ENCODE measurements at places on chromosomes 2 and 18.

- no peak for DNase-seq
Measured at GRCh38 chr2:147760984-147761383, 83.8 kb upstream of the ACVR2A start.

DNA sequence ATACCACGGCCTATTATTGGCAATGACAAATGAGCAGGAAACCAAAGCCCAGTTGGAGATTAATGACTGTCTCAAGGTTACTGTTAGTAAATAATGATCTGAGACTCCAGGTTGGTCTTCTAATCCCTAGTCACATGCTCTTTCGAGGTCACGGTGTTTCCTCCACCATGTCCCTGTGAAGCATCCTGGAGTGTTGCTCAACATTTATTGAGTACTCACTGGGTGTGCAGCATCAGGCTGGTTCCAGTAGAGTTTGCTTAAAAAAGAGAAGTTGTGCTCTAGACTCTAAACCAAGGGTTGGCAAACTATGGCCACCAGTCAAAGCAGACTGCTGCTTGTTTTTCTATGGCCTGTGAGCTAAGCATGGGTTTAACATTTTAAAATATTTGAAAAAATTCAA is 263.8 kb upstream of the ATP5MC3 start:
- no peak for DNase-seq

DNA sequence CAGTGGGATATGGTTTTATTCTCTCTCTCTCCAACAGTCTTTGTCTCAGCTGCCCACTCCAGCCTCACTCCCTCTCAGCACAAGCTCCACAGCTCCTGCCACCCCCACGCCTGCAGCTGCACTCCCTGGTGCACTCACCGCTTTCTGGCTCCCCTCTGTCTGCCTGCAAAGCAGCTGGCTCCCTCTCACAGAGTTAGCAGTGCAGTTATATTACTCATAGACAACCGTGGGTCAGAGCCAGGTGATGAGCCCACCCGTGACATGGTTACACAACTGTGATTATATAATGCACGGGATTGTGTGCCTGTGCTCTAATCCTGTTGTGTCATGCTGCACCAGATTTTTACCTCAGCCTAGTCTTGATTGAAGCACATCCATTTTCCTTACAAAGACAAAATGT is 276.9 kb upstream of the CHAC2 start:
- DNase-seq: no peak

DNA sequence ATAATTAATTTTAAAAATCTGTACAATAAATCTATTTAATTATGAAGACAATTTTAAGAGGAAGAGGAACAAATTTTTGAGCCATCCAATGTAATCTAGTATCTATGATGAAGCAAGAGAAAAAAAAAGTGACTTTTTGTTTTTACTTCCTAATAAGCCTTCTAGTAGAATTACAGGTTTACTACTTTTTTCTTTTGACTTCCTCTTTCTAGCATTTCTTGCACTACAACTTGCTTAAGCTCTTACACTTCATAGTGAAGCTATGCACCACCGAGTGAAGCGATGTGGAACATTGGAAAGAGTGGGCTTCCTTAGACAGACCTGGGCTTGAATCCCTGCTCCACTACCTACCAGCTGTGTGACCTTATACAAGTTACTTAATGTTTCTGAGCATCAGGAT is 2.1 kb downstream of the SERPINB2 start:
- no peak for DNase-seq

GRCh38 chr2:219282375-219282774 is 3.2 kb downstream of the DNAJB2 start:
- no peak for DNase-seq

GRCh38 chr2:54901224-54901986 is 148.8 kb downstream of the RTN4 start:
- DNase-seq: no peak

DNA sequence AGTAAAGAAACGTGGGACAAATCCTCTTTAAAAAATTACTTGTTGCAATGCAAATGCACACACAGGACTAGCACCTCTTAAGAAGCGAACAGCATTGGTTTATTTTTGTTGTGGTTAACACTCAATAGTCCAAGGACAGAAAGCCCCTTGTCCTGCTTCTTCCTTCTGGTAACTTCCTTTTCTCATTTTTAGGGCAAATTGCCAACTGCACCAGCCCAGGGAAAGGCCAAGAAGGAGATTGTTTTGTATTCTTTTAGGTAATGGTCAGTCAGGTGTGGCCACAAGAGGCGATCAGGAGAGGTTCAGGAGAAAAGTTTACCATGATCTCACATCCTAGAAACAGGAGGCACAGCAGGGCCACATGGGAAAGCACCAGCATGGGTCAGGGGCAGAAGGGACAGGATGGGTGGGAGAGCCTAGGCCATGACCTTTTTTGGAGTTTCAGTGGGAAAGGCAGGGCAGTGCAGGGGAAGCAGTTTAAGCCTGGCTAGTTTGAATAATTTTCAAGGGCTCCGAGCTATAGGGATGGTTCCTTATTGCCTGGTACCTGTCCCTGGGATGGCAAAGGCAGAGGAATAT is 73.0 kb downstream of the CHRNA1 start:
- no peak for DNase-seq

- no peak for DNase-seq
Measured at GRCh38 chr2:217954051-217954450, 48.7 kb downstream of the TNS1 start.

GRCh38 chr2:214514704-214515103 is 103.8 kb downstream of the VWC2L start:
- DNase-seq: no peak

- DNase-seq: no peak
Measured at GRCh38 chr2:133838642-133839365, 270.5 kb upstream of the NCKAP5 start.

- DNase-seq: no peak
Measured at GRCh38 chr18:45324495-45325113, 290.7 kb upstream of the SLC14A2 start.
